ENCODE measurements at places on chromosomes 11 and 22.
A peak's percentile ranks its signal among the peaks of the same experiment; 100 is the strongest.

- no peak for DNase-seq
Measured at GRCh38 chr11:95102733-95103132, 13.1 kb downstream of the ENDOD1 start.

DNA sequence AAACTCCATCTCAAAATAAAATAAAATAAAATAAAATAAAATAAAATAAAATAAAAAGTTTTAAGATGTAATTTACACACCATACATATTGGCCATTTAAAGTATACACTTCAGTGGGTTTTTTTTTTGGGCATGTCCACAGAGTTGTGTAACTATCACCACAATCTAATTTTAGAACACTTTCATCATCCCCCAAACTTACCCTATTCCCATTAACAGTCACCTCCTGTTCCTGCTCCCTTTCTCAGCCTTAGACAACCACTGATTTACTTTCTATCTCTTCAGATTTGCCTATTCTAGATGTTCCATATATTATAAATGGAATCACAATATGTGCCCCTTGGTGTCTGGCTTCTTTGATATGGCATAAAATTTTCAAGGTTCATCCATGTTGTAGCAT is 4.6 kb upstream of the ACER3 start:
- no peak for DNase-seq

GRCh38 chr22:43441216-43441615 is 29.4 kb downstream of the MPPED1 start:
- DNase-seq, result no peak

DNA sequence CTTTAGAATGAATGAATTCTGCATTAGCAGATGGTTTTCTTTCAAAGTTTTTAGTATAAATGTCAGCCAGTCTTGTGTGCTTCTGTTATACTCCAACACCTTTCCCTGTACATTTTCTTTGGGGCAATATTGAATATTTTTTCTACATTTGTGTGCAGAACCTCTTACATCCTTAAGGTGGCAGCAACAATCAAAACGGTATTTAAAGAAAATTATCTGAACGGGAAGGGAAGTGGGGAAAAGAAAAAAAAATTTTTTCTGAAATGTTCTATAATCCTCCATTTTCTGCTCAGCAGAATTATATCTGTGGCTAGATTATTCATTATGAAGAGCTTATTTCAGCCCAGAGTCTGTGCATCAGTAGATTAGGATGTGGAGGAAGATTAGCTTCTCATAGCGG is 347.3 kb upstream of the RAG2 start:
- DNase-seq, result peak; percentile 0

- no peak for DNase-seq
Measured at GRCh38 chr22:43488937-43489336, 77.1 kb downstream of the MPPED1 start.

GRCh38 chr22:32473388-32473952 is 1.1 kb upstream of the FBXO7 start:
- DNase-seq, result peak; percentile 76

DNA sequence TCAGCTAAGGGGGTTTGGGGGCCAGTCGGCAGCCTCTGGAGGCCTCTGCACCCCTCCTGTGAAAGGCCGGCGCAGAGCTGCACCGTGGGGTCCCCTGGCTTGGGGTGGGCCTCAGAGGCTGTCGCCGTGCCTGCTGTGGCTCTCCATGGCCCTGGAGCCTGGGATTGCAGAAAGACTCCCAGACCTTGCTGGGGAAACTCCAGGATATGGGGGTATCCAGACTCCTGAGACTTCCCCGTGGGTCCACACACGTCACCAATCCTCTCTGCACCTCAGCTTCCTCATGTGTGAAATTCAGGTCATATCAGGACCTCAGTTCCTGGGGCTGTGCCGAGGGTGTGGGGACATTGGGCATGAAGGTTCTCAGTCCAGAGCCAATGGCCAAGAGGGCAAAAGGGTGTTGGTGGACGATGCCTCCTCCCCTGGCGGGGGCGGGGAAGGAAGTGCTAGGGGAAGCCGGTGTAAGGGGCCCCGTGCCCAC is 97.1 kb downstream of the KCNQ1 start:
- no peak for DNase-seq

GRCh38 chr22:50529897-50530579 is at the start of gene TYMP:
TYMP (minus strand) TSS chr22:50530012; CDS start chr22:50529709, 303 bp downstream.
- peak; percentile 58 for DNase-seq

DNA sequence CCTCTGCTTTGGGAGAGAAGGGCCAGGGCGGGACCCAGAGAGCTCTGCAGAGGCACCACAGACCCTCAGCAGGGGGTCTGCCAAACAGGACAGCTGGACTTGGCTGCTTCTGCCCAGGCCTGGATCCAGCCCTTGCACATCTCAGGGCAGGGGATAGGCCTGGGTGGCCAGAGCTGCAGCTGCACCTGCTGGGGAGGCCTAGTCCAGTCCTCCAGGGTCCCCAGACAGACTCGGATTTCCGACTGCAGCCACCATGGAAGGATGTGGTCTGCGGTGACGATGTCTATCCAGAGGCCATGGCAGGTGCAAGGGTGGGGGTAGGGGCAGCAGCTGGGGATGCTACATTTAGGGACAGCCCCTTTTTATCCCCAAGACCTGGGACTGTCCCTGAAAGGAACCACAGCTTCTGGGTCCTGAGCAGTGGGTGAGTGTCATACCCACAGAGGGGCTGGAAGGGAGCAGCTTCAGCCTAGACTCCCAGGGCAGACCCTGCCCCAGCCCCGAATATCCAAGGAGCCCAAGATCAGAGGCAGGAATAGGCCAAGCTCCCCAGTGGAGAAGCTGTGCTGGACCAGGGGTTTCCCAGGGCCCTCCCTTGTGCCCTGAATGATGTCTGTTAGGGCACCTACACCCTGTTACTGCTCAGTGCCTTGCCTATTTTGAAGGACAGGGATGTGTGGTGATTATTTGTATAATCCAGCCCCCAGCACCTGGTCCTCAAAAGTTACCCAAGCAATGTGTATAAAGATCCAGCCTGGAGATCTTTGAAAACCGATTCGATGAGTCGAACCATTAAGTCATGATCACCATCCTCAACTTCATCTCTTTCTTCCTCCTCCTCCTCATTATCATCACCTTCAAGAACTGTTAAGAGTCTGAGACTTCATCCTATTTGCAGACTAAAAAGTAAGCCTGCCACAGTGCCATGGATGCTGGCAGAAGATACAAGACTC is 2.5 kb upstream of the IGLL5 start:
- DNase-seq, result no peak

- no peak for DNase-seq
Measured at GRCh38 chr11:114061681-114062049, 2.2 kb downstream of the ZBTB16 start.

DNA sequence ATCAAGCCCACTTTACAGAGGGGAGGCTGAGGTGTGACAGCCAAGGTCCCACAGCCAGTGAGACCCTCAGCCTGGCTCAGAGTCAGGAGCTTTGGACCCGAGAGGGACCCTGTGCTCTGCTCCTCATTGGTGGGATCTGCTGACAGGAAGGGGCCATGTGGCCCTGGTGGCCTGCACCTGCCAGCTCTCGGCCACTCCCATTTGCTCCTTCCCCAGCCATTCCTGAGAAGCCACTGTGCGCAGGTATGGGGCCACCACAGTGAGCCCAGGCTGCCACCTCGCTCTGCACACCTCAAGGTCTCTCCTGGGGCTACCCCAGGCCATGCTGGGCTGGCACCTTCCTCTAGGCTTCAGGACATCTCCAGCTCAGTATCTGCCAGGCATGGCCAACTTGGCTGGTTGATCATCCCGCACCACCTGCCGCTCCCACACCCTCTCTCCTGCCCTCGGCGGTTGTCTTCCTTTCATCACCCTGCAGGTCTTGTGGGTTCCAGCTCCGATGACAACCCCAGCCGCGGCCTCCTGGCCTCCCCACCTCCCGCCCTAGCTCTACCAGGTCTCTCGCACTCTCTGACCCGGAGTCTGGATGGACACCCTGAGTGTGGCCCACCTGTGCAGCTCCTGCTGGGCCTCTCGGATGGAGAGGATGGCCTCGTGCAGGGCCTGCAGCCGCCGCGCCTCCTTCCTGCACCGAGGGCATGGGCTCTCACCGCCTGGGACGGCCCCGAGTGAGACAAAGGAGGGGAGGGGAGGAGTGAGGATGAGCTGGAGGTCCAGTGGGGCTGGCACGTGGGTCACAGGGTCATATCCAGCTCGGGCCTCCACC is 32.2 kb upstream of the CARS1 start:
- DNase-seq, result no peak

DNA sequence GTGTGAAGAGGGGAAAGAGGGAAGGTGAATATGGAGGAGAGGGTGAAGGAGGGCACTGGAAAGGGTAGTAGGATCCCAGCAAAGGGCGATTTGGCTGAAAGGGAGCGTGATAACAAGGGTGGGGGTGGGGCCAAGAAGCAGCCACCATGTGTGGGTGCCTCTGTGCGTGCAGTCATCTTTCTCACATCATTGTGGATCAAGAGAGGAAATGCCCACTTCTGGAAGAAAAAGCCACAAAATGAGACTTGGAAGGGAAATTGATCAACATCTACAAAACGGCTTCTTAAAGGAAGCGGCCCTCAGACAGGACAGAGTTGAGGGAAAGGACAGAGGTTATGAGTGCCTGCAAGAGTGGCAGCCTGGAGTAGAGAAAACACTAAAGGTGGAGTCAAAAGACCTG is 1.2 kb upstream of the CXCR5 start:
- DNase-seq, result no peak

GRCh38 chr11:75891947-75892739 is 77.1 kb downstream of the UVRAG start:
- no peak for DNase-seq

- DNase-seq, result peak; percentile 65
Measured at GRCh38 chr11:58567889-58568512, 7.7 kb downstream of the LPXN start.

GRCh38 chr11:100824041-100824809 is 137.1 kb downstream of the ARHGAP42 start:
- DNase-seq, result no peak

GRCh38 chr11:100930185-100930778 is 199.3 kb downstream of the PGR start:
- peak; percentile 85 for DNase-seq

- no peak for DNase-seq
Measured at GRCh38 chr11:96313163-96313562, 29.8 kb downstream of the MAML2 start.

DNA sequence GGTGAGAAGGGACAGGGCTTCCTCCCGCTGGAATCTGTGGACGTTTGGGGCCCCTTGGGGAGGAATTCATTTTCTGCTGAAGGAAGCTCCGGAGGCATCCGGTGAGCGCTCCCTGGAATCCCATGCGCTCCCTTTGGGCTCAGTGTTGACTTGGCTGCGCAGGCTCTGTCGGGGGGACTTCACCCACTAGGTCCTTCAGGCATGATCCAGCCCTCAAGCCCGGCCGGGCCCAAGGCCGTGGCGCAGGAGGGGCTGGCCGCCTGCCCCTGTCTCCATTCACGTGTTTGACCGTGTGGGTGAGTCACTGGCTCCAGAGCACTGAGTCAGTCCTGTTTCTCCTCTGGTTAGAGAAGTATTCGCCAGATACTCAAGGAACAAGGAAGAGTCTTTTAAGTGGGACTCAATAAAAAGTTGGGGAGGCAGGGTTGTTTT is 1.4 kb downstream of the CTTN start:
- peak; percentile 97 for DNase-seq

DNA sequence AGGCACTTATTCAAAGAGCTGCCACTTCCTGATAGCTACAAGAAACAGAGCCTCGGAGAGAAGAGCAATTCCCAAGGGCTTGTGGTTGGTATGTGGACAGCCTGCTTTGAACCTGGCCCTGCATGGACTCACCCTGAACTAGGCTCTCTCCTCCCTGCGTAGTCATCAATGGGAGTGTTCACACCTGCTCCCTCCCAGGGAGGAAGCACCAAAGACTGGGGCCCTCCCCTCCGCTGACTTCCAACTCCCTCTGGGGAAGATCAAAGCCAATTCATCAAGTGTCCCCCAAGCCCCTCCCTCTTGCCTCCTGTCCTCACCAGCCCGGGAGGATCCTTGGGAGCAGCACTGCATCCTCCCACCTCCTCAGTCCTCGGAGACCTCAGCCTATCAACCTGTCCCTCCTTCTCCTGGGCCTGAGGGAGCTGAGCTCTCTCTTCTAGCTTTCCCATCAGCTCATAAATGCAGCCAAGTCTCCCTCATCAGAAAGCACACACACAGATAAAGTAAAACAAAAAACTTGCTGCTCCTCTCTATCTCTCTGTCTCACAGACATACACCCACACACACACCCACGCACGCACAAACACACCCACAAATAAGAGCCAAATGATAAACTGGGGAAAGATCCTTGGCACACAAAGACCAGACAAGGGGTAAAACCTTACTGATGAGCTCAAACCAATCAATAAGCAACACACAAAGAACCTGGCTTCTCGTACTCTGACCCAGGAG is 3.3 kb downstream of the A4GALT start:
- DNase-seq, result no peak

DNA sequence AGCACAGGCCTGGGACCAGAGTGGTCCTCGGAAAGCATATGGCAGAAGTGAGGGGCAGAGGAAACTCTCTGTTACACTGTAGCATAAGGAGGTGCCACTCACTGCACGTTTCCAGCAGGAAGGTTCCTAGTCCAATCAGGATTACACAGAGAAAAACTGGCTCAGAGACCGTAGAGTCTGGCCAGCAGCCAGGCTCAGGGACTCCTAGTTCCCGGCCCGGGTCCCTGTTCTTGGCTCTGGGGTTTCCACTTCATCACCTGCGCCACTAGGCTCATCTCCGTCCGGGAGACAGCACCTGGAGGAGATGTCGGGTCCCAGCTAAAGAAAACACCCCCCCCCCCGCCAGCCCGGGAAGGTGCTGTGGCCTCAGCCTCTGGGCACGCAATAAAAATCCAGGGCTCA is 1.1 kb downstream of the TTLL12 start:
- DNase-seq, result no peak

GRCh38 chr11:2942872-2943710 is 13.9 kb upstream of the PHLDA2 start:
- DNase-seq, result no peak

DNA sequence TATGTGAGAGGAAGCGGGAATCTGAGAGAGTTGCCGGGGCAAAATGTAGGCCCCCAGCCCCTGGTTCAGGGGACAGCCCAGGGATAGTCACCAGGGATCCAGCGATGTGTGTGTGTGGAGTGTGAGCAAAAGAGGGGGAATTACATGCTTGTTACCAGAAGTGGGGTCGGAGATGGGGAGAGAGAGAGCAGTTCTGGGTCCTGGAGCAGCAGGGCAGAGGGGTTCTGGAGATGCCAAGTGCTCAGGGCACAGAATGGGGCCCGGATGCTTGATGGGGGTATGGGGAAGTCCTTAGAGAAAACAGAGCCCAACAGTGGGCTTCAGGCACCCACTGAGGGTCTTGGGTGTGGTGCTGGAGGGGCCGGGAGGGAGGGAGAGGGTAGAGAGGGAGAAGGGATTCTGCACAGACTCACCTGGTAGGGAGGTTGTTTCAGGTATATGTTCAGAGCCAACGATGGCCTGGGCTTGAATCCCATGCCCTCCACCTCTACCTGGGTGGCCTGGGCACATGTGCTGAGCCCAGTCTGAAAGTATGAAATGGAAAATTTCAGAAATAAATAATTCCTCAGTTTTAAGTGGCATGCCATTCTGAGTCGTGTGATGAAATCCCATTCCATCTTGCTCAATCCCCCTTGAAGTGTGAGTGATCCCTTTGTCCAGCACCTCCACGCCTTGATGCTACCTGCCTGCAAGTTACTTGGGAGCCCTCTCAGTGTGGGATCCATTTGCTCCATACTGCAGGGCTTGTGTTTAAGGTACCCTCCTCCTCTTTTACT is 12.4 kb downstream of the SMIM38 start:
- no peak for DNase-seq
